ENCODE measurements at places on chromosomes 13 and 19.
A peak's percentile ranks its signal among the peaks of the same experiment; 100 is the strongest.

- no peaks in the 10 kb centered on the region for H3K27me3 ChIP-seq
- H3K36me3 ChIP-seq: no peaks in the 10 kb centered on the region
- H3K4me1 ChIP-seq: no peaks in the 10 kb centered on the region
- H3K27ac ChIP-seq: no peak overlapping the region
- H3K4me3 ChIP-seq: no peak overlapping the region
Measured at GRCh38 chr13:44221657-44222056, 152.0 kb upstream of the SERP2 start.

GRCh38 chr13:41006978-41007743 lies 12.0 kb downstream of the ELF1 start:
- peaks cover 71% of the 10 kb centered on the region for H3K4me1 ChIP-seq
- H3K27me3 ChIP-seq: no peaks in the 10 kb centered on the region
- H3K27ac ChIP-seq: peak overlapping the region; percentile 57

- peaks cover 2% of the 10 kb centered on the region for H3K4me1 ChIP-seq
- no peak overlapping the region for H3K4me3 ChIP-seq
- H3K27ac ChIP-seq: no peak overlapping the region
- no peak for DNase-seq
Measured at GRCh38 chr19:741506-742131, 9.3 kb upstream of the MISP start.

DNA sequence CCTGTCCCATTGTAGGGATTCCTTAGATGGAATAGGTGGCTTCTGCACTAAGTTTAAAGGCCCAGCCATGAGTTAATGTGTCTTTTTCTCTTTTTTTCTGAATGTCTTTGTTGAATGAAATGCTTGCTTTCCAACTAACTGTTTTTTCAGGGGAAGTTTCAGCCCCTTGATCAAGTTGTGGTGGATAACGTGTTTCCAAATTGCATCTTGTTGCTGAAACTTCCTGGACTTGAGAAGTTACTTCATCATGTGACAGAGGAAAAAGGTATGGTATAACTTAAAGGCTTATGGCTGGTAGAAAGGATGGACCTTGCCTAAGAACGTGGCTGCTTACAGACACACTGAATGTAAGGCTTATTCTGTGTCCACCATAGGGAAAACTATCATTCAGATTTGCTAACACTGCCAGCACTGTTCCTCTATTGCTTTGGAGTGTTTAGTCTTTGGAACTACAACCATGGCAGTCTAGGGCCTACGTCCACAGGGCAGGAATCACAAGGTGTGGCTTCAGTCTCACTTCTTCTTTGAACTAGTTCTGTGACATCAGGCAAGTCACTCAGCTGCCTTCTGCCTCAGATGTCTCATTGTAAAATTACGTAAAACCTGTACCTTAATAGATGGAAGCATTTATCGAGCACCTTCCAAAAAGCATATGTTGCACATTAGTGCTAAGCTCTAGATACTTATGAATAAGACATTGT lies 25.3 kb downstream of the RNASEH2B start:
- H3K4me1 ChIP-seq: no peaks in the 10 kb centered on the region
- peaks cover 48% of the 10 kb centered on the region for H3K36me3 ChIP-seq
- H3K27ac ChIP-seq: no peak overlapping the region
- DNase-seq: no peak
- no peak overlapping the region for H3K4me3 ChIP-seq

- DNase-seq: no peak
- H3K27me3 ChIP-seq: peaks cover 19% of the 10 kb centered on the region
- H3K4me3 ChIP-seq: no peak overlapping the region
- H3K4me1 ChIP-seq: no peaks in the 10 kb centered on the region
Measured at GRCh38 chr13:111977179-111977506, 89.8 kb upstream of the SOX1 start.

- peaks cover 3% of the 10 kb centered on the region for H3K27me3 ChIP-seq
- H3K36me3 ChIP-seq: no peaks in the 10 kb centered on the region
- H3K4me1 ChIP-seq: no peaks in the 10 kb centered on the region
- no peak overlapping the region for H3K27ac ChIP-seq
Measured at GRCh38 chr13:94228763-94229162, 250.7 kb downstream of the DCT start.

DNA sequence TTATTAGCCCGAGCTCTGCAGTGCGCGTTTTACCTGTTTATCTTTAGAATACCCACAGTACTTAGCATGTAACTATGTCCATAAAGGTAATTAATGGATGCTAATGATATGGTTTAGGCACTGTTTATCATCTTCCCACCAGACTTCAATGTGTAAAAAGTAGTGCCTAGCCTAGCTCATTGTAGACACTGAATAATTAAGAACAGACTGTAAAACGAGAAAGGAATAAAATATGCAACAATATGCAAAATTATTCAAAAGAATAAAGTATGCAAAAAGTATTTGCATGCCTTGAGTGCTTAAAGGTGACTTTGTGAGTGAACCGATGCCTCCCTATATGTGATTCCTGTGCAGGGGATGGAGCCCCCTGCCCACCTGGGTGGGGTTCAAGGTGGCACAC lies 35.7 kb upstream of the RNF113B start:
- no peak for DNase-seq
- H3K4me1 ChIP-seq: no peaks in the 10 kb centered on the region
- no peaks in the 10 kb centered on the region for H3K36me3 ChIP-seq
- H3K27ac ChIP-seq: no peak overlapping the region

DNA sequence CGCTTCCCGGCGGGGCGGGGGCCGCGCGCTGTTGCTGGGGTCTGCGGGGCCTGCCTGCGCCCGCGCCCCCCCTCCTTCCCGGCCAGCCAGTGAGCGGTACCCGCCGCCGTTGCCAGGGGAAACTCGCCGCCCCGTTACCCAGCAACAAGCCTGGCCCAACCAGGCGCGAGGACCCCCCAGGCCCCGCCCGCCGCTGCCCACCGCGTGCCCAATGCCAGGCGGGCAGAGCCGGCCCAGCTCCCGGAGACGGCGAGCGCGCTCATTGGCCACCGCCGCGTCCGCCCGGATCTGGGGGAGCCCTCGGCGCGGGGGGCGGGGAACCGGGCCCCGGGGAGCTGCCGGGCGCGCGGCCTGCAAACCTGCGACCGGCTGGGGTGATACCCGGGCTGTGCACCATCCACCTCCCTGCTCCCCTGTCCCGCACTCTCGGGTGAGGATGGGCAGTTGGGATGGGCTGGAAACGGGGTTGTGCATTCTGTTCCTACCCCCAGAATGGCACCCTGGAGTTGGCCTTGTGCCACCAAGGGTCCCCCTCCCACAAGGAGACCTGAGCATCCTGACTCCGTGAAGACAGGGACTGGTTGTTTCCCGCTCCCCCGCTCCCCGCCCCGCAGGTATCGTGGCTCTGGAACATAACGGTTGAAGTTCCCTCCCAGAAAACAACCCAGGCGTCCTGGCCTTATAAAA lies 8.8 kb upstream of the BBC3 start:
- peaks cover 4% of the 10 kb centered on the region for H3K36me3 ChIP-seq
- H3K4me3 ChIP-seq: peak overlapping the region; percentile 26
- no peak overlapping the region for H3K27ac ChIP-seq
- no peaks in the 10 kb centered on the region for H3K27me3 ChIP-seq

DNA sequence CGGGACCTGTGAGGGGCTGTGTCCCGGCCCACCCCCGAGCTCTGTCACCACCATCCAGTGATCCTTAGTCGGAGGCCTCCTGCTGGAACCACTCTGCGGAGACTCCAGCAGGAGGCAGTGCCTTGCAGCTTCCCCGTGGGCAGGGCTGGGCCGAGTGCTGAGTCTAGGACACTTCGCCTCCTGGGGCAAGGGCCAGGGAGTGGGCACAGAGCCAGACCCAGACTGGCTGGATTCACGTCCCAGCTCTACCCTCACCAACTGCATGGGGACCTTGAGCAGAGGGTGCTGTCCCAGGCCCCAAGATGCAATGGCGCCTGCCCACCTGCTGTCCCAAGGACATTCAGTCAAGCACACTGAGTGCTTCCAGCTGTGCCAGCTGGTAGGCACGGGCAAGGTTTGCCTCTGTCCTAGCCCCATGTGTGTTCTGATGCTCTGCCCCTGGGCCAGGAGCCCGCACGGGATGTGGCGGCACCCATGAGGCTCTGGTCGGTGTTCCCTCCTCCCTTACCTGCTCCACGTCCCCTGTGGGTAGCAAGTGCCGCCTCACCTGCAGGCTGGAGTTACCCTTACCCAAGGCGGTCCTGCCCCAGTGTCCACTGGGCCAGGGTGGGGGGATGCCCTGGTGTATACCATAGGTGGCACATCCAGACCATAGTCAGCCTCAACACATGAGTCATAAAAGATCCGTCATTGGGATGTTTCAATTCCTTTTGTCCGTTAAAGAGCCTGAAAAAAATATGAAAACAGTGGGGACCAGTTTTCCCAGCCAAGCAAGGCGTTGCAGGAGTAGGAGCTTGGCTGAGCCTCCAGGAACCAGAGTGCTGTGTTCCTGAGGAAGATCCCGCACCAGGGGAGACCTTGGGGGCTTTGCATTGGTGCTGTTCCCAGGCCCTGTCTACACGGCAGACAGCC lies 7.4 kb downstream of the FZR1 start:
- peaks cover 51% of the 10 kb centered on the region for H3K4me1 ChIP-seq
- H3K27ac ChIP-seq: no peak overlapping the region
- DNase-seq: no peak
- no peak overlapping the region for H3K4me3 ChIP-seq
- H3K27me3 ChIP-seq: no peaks in the 10 kb centered on the region

All from activated naive CD4-positive, alpha-beta T cell treated with anti-CD3 and anti-CD28 coated beads for 36 hours (primary cell).